ENCODE measurements at places on chromosomes 2 and 18. TPM values are rescaled to one million over a fixed set of nuclear protein-coding genes. Genes with fewer than 3 reads are reported as not detected.

Gene SALL3
- polyA plus RNA-seq: 10.5 TPM

Gene GALNT5
- 0.45 TPM for polyA plus RNA-seq

Gene UPP2
- 9.6 TPM for polyA plus RNA-seq

Gene LOXHD1
- 0.83 TPM for polyA plus RNA-seq

Gene RGPD5
- polyA plus RNA-seq: 18.3 TPM

Gene NAT8
- polyA plus RNA-seq: 22.6 TPM

Gene SULT6B1
- polyA plus RNA-seq: 0.35 TPM

Gene PTPRN
- 0.65 TPM for polyA plus RNA-seq

Gene ASB3
- 26.6 TPM for polyA plus RNA-seq

DNA sequence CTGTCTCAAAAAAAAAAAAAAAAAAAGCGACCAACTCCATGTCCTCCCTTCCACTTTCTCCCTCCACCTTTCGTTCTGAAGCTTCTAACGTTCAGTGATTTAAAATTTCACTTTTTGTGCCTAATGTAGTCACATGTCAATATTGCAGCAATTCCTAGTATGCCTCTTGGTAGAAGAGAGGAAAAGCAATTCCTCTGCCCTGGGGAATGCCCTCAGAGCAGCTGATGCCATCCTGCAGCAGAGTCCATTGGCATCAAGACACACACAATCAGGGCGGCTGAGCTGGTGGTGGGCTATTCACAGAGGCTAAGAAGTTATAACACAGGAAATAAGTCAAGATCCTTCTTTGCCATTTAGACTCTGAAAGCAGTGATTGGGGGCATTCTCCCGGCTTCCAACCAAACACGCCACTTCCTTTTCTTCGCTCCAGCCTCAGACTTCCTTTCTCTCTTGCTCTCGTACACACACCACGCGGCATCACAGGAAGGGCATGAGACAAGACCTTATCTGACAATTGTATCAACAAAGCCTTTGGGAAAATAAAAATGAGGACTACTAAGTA, 71.9 kb downstream of the MOGAT1 start:
- DNase-seq: no peak

GRCh38 chr2:200350850-200351285, 44.4 kb downstream of the SPATS2L start:
- DNase-seq: no peak

GRCh38 chr2:9565436-9566153, 10.0 kb upstream of the ADAM17 start:
- no peak for DNase-seq

DNA sequence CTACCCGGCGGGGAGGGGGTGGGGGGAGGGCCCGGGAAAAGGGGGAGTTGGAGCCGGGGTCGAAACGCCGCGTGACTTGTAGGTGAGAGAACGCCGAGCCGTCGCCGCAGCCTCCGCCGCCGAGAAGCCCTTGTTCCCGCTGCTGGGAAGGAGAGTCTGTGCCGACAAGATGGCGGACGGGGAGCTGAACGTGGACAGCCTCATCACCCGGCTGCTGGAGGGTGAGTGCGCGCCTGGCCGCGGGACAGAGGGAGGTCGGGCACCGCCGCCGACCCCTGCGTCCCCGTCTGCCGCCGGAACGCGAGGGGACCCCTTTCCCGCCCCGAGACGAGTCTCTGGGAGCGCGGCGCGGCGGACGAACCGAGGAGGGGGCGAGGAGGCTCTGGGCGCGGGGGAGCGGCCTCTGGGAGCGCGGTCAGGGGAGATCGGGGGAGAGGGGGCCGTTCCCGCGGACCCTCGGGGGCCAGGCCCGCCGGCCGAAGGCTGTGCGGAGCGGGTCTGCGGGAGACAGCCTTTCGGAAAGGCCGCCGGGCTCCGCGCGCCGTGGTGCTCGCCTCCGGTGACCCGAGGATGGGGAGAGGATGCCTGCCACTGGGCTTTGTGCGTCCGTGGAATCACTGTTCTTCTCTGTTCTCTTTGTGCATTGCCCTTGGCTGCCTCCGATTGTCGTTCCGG, 463 bp downstream of the PPP1CB start:
- no peak for DNase-seq

- no peak for DNase-seq
These were observed 205.7 kb downstream of the NBAS start for GRCh38 chr2:15355386-15355785.

GRCh38 chr2:225010804-225011203, 31.5 kb downstream of the DOCK10 start:
- DNase-seq: no peak

DNA sequence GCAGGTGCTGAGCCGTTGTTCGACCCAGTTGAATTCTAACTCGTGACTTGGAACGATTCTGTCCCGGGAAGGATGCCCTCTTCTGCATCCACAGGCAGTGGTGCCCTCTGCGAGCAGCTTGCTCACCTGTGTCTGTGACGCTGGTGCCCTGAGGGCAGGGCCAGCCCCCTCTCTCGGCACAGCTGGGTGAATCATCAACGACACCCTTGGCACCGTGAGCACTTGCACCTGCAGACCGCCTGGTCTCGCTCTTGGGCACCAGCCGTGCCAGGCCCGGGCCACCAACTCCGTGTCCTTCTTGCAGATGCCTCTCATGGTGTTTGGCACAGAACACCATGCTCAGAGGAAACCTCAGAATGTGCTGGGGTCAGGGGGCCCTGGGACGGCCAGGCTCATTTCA, 75.0 kb downstream of the SLC66A2 start:
- DNase-seq: no peak

DNA sequence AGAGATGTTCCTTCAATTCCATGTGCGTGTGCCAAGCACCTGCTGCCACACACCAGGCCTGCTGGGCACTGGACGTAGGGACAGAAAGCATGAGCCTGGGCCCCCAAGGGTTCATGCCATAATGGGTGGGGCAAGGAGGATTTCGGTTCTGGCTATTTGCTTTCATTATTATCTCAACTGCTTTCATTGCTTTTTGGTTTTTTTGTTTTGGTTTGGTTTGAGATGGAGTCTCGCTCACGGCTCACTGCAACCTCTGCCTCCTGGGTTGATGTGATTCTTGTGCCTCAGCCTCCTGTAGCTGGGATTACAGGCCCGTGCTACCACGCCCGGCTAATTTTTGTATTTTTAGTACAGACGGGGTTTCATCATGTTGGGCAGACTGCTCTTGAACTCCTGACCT, 57.2 kb downstream of the SF3B1 start:
- DNase-seq: no peak

DNA sequence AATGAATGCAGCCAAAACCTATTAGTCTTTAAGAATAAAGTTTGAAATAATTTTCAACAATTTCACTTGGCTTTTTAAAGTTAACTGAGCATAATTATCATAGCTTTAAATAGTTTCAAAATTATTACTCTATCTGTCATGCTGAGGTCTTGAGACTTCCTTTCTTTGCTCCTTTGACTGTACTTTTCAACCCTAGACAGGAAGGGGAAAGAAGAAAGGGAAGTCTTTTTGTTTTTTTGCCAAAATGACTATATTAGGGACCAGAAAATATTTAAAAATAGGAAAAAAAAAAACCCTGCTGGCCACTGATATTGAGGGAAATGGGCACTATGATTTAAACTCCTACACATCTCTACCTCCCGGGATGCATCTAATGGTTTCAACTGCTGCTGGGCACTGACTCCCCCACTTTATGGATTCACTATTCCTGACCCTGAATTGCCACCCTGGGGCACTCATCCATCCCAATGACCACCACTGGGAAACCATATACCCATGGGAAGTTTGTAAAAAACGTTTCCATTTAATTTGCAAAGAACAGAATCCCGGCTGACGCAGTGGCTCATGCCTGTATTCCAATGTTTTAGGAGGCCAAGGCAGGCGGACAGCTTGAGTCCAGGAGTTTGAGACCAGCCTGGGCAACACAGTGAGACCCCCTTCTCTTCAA, 50.5 kb downstream of the GAREM1 start:
- DNase-seq: no peak

- no peak for DNase-seq
These were observed 31.8 kb downstream of the RNU4ATAC start for GRCh38 chr2:121562269-121563176.

- DNase-seq: peak; percentile 76
These were observed 68.4 kb downstream of the MCFD2 start for GRCh38 chr2:46847185-46847710.

- DNase-seq: no peak
These were observed 57.5 kb downstream of the HS1BP3 start for GRCh38 chr2:20593072-20594034.

DNA sequence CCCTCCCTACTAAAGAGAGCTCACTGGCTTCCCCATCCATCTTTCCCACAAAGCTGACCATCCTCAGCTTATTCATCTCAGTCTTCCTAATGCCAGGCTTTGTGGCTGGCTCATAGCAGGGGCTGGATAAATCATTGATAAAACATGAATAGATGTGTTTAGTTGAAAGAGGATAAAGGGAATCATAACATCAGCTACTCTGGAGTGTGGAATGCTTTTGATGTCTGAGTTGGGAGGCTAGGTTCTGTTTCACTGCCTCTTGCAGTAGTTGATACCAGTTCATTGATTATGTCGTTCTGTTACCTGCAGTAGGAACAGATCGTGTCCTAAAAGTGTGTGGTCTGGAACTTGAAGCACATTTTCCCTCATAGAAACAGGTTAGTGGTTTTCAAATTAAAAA, 66.3 kb upstream of the HK2 start:
- no peak for DNase-seq

DNA sequence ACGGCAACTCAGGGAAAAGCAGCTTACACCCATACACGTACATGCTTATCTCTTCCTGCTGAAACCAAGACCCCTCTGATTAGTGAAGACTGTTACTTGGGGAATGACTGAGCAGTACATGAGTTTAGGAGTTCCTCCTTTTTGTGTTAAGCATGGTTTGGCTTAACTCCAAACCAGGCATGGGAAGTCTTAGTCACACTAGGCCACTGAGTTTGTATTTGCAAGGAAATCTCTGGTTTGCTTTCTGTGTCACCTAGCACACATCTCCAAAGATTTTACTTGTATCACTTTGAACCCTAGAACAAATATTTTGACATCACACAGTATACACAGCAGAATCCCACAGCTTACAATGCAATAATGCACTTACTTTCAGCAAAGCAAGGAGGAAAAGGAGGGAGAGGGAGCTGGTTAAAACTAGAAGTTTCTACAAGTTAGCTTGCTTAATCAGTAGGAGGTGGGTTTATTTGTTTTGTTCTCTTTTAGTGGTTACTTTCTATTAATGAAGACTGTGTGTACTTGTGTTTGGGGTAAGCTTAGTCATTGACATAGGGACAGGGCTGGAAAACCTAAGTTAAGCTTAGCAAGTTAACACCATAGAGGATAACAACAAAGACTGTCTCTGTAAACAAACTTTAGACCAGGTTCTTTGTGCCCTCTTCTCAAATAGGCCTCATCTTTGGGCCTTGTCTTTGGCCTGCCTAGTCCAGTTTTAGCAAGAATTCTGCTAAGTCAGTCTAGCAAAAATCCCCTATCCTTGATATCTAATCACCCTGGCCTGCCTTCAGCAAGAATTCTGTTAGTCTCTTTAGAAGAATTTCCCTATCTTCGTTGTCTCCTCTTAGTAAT, 219.4 kb downstream of the MREG start:
- DNase-seq: no peak

- DNase-seq: no peak
These were observed 24.5 kb downstream of the CREG2 start for GRCh38 chr2:101362777-101363176.

DNA sequence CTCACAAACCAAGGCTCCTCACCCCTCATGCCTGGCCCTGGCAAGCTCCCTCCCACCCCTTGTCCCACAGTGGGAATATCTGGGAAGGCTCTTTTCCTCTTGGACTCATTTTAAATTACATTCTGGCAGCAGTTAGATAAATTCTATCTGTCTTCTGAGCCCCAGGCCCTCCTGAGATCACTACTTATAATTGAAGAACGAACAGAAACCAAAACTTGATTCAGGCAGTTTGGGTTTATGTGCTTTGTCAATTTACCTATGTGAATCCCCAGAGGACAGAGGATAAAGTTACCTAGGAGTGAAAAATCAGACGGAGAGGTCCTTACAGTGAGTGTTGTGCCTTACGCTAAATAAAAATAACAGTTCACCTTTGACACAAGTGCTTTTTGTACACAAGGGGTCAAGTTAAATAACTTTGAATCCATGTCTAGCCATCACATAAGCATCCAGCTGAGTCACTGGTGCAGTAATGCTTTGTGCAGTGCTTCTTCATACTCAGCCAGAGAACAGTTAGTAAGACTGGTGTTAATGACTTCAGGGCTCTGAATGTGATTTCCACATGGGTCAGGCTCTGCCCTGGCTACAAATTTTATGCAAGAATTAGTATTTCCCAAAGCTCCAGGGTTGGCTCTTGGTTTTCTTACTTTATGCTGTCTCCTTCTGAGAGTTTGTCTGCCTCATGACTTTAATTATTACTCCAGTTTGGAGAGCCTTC, 329.3 kb downstream of the INSIG2 start:
- no peak for DNase-seq

GRCh38 chr2:159267921-159268320, 18.6 kb downstream of the WDSUB1 start:
- DNase-seq: no peak

DNA sequence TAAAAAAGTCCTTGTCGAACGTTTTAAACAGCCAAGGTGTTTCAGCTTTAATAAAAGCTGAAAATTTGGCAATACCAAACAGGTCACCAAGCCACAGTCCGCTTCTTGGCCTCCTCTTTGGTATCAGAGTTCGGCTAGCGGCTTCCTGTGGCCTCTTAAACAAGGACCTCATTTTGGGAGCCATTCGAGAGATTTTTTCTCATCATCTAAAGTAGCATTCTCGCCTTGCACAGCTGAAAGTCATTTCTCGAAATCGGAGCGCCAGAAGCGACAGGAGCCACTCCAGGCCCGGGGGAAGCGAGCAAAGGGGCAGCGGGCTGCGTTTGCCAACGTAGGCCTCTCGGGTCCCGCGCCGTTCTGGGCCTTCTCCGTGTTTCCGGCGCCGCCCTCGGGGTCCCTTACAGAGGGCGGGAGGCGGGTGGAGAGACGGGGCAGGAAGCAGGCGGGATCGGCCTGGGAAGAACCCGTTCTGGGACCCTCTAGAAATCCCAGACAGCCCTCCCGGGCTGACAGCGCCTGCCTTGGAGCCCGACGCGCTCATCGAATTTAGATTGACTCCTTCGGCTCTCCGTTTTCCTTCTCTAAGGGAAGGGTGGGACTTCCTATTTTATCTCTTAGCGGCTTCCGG, 522 bp upstream of the ZNF407 start:
- no peak for DNase-seq

DNA sequence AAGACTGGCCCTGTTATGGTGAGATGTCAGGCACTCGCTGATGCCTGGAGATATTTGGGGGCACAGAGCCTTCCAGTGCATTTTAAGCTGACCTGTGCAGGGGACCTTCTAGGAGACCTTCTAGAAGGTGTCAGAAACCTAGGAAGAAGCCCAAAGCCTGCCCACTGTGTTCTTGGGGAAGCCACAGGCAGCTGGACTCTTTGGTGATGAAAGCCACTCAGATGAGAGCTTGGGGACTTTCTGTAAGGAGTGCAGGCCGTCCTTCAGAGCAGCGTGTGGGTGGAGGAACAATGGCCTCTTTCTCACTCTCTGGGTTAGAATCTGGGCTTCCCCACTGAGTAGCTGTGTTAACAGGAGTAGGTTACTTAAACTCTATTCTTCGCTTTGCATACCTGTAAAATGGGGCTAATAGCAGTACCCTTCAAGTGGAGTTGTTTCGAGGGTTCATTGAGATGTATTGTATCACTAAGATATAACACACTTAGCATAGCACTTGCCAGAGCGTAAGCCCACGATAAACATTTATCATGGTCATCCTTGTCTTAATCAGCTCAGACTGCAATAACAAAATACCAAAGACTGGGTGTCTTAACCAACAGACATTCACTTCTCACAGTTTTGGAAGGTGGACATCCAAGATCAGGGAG, 322.3 kb upstream of the EPAS1 start:
- no peak for DNase-seq
